ENCODE measurements at places on chromosomes 3 and 15.

DNA sequence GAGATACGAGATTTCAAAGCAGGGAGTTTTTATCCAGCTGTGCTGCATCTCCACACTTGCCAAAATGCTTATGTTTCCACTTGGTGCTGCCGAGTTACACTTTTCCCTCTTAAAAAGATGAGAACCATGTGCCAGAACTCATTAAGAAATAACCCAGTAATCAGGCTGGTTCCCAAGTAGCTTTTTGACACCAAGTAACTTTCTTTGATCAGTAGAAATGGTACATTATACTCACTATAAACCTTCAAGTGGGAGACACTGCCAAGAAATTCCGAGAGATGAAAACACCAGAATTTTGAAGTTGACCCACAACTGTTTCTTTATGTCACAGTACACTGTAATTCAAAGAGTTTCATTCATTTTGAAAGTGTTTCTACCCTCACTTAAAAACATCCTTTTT lies 164.6 kb upstream of the CCDC54 start:
- no peak for DNase-seq

DNA sequence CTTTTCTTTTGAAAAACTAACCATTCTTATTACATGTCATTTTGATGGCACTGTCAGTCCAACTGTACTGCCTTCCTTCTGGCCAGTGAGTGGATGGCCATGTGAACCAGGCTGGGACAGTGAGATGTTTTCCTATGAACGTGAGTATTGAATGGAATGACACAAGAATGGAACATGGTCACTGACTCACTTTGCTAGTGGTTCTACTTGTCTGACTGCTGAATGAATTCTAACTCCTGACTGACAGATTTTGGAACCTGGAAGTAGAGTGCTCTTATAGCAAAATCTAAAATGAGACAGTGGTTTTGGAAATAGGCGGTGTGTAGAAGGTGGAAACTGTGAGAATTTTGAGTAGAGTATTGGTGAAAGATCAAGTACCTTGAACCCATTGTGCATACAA lies 606.9 kb upstream of the KCNMB2 start:
- DNase-seq: no peak

- no peak for DNase-seq
These were observed 297.7 kb downstream of the LRTM1 start for GRCh38 chr3:54630101-54630623.

- DNase-seq: peak; percentile 7
These were observed 1.2 kb downstream of the MEX3B start for GRCh38 chr15:82044373-82045178.

DNA sequence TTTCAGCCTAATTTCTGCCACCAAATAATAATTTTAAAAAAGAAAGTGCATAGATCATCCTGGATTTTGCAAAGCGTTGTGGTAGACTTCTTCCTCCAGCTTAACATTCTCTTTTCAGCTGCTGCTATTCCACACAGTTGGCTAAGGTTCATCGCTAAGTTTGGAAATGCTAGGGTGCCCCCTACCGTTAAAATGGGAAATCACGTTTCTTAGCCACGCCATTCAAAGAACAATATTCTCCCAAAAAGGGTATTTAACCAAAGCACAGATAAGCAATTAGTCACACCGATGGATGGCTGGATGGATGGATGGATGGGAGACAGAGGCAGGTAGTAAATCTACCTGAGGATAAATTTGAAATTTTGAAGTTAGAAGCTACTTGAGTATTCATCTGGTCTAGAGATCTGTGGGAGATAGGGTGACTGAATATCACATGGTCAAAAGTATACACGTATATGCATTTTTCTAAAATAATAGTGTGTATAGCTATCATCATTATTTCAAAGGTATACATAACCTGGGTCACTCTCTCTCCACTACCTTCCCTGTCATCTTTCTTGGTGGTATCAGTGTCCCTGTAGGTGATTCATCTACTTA lies 67.2 kb downstream of the EFHB start:
- DNase-seq: peak; percentile 20
